Amygdala (tissue), 56 donors: ENCODE measurements at places on chromosomes 5 and 9.

GRCh38 chr9:96430377-96430776 lies 12.2 kb upstream of the ZNF367 start:
- DNase-seq: no peak

GRCh38 chr9:9054354-9054992 lies 1254.9 kb upstream of the DMAC1 start:
- no peak for DNase-seq

DNA sequence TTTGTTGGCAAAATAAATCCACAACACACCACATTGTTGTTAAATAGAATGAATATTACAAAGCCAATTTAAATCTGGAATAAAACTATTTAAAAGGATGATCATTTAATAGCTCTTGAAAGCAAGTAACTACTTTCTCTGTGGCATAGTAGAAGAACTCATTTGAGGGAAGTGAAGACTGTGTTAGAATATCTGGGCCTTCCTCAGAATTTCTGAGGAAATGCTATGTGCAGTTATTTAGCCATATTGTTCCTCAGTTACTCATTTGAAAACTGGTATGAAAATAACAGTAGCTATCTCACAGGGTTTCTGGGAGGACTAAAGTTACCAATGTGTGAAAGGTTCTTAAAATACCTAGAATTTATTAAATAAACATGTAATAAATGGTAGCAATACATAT lies 595.8 kb downstream of the PSAT1 start:
- DNase-seq: no peak

- no peak for DNase-seq
Measured at GRCh38 chr5:135826221-135826525, 8.3 kb upstream of the SLC25A48 start.

DNA sequence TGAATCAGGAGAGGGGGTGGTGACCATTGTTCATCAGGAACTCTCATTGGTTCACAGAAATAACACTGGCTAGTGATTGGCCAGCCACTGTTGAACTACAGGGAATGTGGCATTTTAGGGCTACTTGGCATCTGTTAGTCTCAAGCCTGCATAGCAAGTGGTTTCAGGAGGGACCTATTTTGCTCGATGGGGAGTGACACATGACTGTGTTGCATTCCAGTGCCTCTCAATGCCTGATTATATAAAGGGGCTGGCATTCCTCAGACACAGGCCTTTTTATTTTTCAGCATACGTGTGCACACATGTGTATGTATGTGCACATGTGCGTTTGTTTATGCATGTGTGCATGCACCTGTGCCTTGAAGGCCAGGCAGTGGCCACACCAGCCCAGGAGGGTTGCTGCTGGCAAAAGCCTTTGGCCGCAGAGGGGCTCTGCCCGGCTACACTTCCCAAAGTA lies 23.2 kb downstream of the FGD3 start:
- no peak for DNase-seq
